ENCODE measurements at places on chromosomes 12 and 14.

GRCh38 chr12:103742349-103742932 is 98.6 kb downstream of the NT5DC3 start:
- no peak for DNase-seq

GRCh38 chr12:66915306-66915904 is 236.5 kb upstream of the GRIP1 start:
- DNase-seq, result no peak

DNA sequence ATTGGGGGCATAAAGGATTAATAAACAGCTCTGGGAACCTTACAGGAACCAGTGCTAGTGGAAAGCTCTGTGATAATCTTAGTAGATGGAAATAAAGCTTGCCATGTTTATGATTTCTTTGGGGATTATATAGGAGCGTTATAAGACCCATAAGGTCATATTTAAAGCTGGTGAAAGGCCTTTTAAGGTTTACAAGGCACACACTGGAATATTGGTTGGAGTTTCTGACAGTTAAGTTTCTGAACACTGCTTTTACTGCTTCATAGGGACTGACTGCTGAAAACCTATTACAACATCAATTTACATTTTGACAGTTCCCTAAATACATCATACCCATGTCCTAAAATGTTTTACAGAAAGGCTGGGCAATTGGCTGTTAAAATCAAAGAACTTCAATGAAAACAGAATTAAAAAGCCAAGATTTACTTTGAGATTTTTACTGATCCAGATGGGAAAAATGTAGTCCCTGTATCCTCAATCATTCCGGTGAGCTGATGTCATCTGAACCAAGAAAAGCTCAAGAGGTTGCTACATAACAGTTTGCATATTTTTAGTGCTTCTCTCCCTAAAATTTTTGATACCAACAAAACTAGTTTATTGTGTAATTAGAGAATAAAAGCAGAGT is 153.7 kb upstream of the IGF1 start:
- DNase-seq, result no peak

DNA sequence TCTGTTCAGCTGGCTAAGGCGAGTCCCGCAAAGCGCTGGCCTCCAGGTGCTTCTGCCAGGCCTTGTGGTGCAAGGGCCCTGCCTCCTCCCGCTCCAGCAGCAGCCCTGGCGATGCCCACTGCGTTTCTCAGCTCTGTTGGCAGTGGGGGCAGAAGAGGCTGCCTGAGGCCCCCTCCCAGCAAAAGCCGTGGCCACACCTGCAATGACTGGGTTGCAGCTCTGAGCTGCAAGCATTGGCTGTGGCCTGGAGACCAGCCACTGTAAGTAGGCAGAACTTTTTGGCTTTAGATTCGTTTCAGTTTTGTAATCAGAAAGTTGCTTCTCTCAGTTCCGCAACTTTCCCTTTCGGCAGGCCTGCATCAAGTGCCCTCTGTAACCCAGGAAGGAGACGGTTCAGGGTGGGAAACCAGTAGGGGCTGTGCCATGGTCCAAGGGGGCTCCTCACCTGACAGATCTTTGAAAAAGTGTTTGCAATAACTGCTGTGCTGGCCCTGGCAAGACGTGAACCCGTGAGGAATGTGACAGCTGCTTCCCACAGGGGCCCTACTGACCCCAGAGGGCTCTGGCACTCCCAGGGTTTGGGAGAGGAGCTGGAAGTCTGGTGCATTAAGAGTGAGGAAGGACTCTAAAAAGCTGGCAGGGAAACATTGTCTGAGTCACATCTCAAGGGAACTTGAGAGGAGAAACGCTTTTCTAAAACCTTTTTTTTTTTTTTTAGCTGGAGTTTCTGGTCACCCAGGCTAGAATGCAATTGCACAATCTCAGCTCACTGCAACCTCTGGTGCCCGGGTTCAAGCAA is 54.5 kb upstream of the MAX start:
- DNase-seq, result no peak

GRCh38 chr14:69615121-69615495 is 3.7 kb downstream of the SUSD6 start:
- no peak for DNase-seq

GRCh38 chr12:12008931-12009611 is 61.7 kb upstream of the BCL2L14 start:
- DNase-seq, result no peak

- no peak for DNase-seq
Measured at GRCh38 chr12:131390412-131391334, 320.2 kb upstream of the SFSWAP start.

DNA sequence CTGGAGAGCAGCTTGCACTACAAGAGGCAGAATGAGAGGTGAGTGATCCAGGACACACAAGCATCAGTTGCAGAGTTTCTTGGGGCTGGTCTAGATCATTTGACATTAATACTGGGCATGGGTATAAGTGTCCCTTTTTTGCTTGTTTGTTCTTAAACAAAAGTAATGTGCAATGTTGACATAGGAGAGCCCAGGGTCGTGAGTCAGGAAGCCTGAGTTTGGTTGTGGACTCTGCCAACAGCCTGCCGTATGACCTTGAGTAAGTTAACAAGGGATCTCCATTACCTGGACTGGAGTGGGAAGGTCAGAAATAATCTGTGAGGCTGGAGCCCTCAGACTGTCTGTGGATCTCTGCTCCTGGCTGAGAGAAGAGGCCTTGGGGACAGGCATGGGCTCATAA is 170.3 kb downstream of the KCNA5 start:
- no peak for DNase-seq

DNA sequence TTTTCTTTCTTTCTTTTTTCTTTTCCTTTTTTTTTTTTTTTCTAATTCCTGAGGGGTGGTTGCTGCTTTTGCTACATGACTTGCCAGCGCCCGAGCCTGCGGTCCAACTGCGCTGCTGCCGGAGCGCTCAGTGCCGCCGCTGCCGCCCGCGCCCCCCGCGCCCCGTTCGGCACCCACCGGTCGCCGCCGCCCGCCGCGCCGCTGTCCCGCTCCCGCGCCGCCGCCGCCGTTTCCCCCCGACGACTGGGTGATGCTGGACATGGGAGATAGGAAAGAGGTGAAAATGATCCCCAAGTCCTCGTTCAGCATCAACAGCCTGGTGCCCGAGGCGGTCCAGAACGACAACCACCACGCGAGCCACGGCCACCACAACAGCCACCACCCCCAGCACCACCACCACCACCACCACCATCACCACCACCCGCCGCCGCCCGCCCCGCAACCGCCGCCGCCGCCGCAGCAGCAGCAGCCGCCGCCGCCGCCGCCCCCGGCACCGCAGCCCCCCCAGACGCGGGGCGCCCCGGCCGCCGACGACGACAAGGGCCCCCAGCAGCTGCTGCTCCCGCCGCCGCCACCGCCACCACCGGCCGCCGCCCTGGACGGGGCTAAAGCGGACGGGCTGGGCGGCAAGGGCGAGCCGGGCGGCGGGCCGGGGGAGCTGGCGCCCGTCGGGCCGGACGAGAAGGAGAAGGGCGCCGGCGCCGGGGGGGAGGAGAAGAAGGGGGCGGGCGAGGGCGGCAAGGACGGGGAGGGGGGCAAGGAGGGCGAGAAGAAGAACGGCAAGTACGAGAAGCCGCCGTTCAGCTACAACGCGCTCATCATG is 654 bp downstream of the FOXG1 start:
- no peak for DNase-seq

Data from omental fat pad (tissue), 4 donors.